T-helper 1 cell treated with Interleukin-12 subunit alpha and Interleukin-12 subunit beta and Interleukin-4 antibody, amounts not matched to agents 30 ng/mL and 1 ng/mL, for 36 hours (primary cell): ENCODE measurements at places on chromosomes 1 and 21. TPM values are rescaled to one million over a fixed set of nuclear protein-coding genes. Genes with fewer than 3 reads are reported as not detected.

Gene SLC22A15
- 0.27 and 1.4 TPM in 2 replicates for total RNA-seq

Gene ADGRL4
- total RNA-seq, result not detected in 2 replicates

Gene HIVEP3
- 38.5 and 38.9 TPM in 2 replicates for total RNA-seq

Gene FCER1G
- total RNA-seq, result 1.7 and 2.9 TPM in 2 replicates

Gene HUNK
- total RNA-seq, result not detected in 2 replicates

Gene IVL
- total RNA-seq, result not detected in 2 replicates

Gene JTB
- 145 and 146 TPM in 2 replicates for total RNA-seq

Gene PDPN
- total RNA-seq, result not detected in 2 replicates

Gene SAMSN1
- total RNA-seq, result 138 and 140 TPM in 2 replicates

Gene NTMT2
- not detected in 2 replicates for total RNA-seq

Gene VWA5B1
- not detected in 2 replicates for total RNA-seq

Gene FAM72C
- total RNA-seq, result 10.2 and 11.0 TPM in 2 replicates

Gene KANK4
- total RNA-seq, result not detected in 2 replicates

Gene SELL
- total RNA-seq, result 330 and 338 TPM in 2 replicates

Gene OLIG2
- total RNA-seq, result not detected in 2 replicates
